ENCODE measurements at places on chromosomes 13 and 19. TPM values are rescaled to one million over a fixed set of nuclear protein-coding genes. Genes with fewer than 3 reads are reported as not detected.

Gene TNFSF9
- 0.19 TPM for polyA plus RNA-seq

Gene NANOS3
- polyA plus RNA-seq = 2.3 TPM

Gene SOX1
- 0.06 TPM for polyA plus RNA-seq

Gene CYSLTR2
- polyA plus RNA-seq = 3.5 TPM

Gene ZNF577
- polyA plus RNA-seq = 24.8 TPM

Gene IGFL1
- not detected for polyA plus RNA-seq

Gene OR10H1
- polyA plus RNA-seq = not detected

All from large intestine (tissue), 12 donors.